ENCODE measurements at places on chromosomes 4 and X.

DNA sequence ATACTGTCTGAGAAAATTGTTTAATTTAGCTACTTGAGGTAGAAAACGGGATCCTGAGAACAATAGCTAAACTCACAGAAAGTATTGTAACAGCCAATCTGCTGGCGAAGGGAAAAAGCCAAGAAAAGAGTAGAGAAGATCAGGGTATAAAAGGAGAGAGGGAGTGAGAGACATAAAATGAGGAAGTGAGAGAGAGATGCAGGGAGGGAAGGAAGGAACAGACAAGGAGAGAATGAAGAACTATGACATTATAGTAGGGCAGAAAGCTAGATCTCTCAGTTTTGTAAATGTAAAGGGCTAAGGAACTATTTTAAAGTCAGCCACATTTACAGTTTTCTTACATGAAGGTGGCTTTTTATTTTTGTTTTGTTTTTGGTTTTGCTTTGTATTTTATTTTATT, 1.6 kb upstream of the GIMD1 start:
- DNase-seq: no peak

DNA sequence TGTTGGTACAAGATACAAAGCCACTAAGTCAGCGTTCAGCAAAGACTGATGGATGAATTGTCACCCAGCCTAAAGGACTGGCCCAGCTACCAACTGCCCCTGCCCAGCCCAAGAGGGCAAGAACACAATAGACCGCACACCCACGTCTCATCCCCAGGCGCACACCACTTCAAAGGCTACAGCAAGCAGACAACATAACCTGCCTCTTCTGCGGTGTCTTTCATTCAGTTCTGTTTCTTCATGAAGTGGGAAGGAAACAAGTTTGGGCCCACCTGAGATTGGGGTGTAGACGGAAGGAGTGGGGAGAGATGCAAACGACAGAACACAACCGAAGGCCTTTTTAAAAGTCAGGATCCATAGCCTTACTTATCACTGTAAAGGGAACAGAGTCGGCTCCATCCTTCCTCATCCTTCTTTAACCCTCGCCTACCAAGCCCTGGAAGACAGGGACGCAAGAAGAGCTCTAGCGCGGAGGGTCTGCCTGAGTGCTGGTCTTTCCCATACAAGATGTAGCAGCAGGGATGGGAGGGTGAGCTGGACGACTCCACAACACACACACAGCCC, 691 bp downstream of the SCARB2 start:
- no peak for DNase-seq

- DNase-seq: no peak
These were observed 336.0 kb downstream of the PDHA2 start for GRCh38 chr4:96175871-96176270.

GRCh38 chr4:112311516-112311915, 14.3 kb downstream of the ALPK1 start:
- DNase-seq: no peak

- no peak for DNase-seq
These were observed 14.7 kb downstream of the FTSJ1 start for GRCh38 chrX:48490661-48491060.

- no peak for DNase-seq
These were observed 25.6 kb upstream of the MSMO1 start for GRCh38 chr4:165301833-165302232.

DNA sequence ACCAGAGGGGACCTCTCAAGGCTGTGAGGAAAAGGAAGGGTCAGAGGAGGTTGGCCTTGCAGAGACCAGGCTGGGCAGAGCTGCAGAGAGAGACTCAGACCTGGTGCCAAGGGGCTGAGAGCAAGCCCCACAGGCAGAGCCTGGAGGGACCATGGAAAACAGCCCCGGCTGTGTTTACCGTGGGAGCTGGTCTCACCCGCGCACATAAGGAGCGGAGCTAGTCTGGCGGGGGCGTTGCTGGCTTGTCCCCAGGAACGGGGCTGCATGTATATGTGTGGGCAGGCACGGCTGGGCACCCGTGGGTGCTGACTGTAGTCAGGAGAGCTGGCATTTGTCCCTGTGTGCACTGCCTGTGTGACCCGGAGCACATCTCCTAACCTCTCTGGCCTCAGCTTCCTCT, 45.7 kb downstream of the C4orf50 start:
- no peak for DNase-seq

DNA sequence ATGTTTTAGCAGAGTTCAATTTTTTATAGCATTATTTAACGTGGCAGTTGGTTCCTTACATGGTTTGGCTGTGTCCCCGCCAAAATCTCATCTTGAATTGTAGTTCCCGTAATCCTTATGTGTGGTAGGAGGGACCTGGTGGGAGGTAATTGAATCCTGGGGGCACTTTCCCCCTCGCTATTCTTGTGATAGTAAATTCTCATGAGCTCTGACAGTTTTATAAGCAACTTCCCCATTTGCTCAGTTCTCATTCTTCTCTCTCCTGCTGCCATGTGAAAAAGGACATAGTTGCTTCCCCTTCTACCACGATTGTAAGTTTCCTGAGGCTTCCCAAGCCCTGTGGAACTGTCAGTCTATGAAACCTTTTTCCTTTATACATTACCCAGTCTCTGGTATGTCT, 329.5 kb downstream of the GRIA2 start:
- no peak for DNase-seq

DNA sequence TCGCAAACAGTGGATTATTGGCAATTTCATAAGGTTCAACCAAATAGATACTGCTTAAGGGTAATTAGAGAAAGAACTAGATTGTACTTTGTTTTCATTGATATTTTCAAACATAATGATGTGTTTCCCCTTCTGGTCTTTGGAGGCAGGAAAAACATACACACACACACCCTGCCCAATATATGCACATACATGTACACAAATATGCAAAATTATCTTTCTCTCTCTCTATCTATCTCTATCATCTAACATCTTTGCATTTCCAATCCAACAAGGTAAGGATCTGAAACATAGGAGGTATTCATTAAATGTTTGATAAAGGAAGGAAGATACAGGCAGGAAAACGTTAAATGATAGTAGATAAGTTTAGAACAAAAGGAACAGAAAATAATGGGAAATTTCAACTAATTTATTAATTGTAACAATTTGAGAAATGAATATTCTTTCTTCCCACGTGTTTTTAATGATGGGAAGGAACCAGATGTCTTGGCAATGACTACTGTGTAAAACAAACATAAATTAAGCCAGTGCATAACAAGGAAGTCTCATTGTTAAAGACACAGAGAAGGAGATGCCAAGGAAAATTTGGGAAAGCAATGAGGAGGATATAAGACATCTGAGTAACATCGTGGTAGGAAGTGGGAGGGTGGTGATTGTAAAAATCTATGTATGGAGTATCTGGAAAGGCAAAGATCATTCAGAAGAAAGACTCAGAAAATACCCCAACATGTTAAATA, 532.1 kb downstream of the GBA3 start:
- no peak for DNase-seq

DNA sequence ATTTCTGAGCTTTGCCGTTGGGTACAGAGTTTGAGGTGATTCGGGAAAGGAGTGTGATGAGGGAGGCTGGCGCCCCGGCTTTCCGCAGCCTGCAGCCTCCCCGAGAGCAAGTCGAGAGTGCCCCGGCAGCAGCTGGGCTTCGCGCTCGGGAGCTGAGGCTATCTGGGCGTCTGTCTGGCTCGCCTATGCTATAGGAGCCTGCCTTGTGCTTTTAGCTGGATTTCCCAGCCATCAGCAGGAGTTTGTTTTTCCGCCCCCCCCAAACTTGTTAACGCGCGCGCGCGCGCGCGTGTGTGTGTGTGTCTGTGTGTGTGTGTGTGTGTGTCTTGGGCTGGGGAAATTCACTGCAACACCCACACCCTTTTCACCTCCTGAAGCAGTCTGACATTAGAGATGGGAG, 765 bp upstream of the DGKK start:
- DNase-seq: no peak

GRCh38 chrX:77415161-77415560, 32.0 kb upstream of the FGF16 start:
- no peak for DNase-seq

DNA sequence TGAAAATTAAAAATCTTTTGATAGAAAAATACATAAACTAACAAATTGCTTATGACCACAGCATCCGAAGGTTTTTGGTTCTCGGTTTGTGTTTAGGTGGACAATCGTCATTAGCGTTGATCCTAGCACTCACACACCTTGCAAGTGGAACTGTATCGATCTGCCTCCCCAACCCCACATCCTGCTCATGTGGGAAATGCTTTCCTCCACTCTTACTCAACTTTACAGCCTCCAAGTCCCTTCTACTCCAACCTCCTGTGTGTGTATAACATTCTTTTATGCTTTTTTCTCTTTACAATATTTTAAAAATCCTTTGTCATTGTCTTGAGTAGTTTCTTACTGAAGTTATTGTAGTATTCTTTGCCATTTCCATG, 15.6 kb upstream of the TMEM131L start:
- no peak for DNase-seq

DNA sequence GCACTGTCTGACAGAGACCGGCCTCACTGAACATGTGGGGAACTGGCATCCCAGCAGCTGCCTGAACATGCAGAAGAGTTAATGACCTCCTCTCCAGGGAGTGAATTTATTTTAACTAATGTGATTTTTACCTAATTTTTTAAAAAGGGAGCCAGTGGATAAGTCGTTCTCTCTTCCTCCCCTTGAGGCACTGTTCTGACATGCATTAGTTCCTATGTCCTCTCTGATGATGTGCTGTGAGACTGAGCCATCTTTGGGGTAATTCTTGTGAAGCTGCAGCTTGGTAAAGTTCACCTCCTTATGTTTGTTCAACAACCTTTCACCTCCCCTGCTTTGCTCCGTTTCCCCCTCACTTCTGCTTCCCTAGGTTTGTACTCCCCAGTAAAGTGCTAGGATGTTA, 139.7 kb downstream of the COL25A1 start:
- no peak for DNase-seq
